ENCODE measurements at places on chromosomes 2 and 18.

DNA sequence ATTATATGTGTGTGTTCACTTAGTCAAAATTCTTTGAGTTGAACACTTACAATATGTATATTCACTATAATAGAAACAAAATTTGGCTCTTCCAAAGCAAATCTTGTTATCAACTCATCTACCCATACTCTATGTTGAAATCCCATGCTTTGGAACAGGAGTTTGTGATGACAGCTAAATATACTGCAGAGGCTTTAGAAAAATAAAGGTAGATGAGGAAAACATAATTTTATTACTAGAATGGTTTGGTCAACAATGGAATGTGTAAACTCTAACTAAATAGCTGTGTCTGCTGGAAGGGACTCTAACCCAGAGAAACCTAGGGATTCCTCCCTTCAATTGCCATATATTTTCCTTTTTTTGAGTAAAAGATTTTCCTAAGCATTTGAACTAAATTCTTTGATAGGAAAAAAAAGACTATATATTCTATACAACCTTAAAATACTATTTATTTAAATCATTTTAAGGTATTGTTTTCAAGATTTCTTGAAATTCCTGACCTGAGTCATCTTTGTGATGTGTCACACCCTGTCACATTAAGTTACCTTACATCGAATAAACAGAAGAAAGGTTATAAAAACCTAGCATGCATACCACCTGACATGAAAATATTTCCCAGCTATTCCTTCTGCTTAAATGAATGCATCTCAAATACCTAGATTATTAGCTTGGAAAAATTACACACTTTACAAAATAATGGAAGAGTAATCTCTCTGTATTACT, 175.5 kb downstream of the OTX1 start:
- no peak for DNase-seq

DNA sequence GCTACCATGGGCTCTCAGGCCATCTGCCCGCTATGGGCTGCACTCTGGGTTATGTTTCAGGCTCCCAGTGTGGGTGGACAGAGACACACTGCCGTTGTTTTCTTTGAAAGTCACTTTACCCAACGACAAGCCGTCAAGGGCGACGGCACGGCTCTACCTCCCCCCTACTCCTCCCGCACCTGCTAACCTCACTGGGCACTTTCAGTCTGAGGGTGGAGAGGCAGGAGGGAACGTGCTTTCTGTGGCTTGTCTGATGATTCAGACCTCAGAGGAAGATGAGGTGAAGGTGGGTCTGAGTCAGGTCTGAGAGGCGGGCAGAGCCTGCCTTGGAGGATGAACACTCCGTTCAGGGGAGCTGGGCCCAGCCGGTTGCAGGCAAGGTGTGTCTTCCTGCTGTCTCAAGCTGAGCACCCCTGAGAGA, 147.6 kb upstream of the HDAC4 start:
- DNase-seq = no peak

DNA sequence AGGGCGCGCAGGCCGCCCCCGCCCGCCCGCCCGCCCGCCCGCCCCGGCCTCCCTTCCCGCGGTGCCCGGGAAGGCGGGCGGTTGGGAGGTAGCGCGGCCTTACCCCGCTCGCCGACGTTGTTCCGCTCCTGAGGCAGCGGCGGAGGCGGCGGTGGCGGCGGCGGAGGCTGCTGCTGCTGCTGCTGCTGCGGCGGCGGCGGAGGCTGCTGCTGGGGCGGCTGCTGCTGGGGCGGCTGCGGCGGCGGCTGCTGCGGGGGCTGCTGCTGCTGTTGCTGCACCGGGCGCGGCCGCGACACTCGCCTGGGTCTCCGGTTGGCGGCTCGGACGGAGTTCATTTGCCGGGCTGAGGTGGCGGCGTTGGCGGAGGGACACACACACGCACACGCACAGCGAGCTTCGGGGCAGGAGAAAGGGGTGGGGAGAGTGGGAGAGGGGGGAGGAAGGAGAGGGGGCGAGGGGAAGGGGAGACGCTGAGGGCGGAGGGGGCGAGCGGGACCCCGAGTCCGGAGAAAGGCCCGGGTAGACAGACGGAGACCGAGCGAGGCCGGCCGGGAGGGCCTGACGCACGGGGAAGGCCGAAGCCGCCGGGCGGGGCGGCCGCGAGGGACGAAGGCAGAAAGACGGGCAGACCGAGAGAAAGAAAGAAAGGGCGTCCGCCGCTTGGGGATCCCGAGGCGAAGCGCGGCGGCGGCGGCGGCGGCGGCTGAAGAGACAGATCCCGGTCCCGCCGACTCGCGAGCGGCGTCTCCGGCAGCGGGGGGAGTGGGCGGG, 727 bp downstream of the FBXO11 start:
- DNase-seq = peak; percentile 67

GRCh38 chr2:119732601-119733164, 27.0 kb upstream of the PTPN4 start:
- no peak for DNase-seq

DNA sequence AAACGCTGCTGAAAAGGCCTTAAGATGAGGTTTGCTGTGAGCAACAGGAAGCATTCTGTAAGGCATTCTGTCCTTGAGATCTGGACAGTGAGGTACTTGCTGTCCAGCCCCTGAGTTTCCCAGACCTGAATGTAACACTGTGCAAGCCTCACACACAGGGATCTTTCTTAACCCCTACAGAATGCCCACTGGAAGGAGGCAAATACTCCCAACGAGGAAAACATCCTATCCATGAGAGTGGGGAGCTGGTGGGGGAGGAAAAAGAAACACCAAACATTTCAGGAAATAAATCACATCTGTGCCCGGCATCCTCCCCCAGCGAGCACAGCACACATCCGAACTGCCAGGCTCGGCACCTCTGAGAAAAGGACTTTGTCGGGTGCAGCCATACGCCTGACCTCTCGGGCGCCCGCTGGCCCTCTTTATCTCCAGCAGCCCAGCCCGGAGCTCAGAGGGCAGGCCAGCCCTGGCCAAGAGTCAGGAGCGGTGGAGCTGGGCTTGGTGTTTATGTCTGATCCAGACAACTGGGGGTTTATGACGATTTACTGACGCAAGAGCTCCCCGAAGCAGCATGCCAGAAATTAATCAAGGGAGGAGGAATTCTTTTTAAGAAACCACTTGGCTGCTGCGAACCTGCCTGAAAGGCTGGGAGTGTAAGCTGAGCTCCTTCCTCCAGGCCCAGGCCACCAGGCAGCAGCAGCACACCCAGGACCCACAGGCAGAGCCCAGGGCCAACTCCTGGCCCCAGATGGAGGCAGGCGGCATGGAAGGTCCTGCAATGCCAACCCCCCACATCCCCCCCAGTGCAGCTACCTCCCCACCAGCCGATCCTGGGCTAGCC, 72.2 kb downstream of the HDAC4 start:
- peak; percentile 98 for DNase-seq

DNA sequence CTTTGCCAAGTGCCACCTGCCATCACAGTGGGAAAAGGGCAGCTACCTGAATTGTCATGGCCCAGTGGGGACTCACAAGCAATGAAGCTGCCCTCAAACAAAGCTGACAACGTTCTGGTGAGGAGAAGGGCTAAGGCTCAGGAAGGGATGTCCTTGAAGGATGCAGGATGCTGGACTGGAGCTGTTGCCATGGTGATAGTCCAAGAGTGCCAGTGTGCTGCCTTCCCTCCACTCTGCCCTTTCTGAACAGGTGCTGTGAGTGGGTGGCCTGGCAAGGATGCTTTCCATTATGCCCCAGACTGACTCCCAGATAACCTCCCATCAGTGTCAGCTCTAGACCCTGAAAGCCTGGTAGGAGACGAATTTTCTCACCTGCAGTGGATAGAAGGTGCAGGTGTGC, 137.8 kb upstream of the GYPC start:
- DNase-seq = no peak

- DNase-seq = no peak
Measured at GRCh38 chr2:62895632-62896009, 155.0 kb upstream of the OTX1 start.

Measured in cardiac fibroblast (primary cell).